ENCODE measurements at places on chromosomes 5 and 9.
A peak's percentile ranks its signal among the peaks of the same experiment; 100 is the strongest.

GRCh38 chr5:123398058-123398733, 25.0 kb downstream of the CEP120 start:
- DNase-seq = no peak

DNA sequence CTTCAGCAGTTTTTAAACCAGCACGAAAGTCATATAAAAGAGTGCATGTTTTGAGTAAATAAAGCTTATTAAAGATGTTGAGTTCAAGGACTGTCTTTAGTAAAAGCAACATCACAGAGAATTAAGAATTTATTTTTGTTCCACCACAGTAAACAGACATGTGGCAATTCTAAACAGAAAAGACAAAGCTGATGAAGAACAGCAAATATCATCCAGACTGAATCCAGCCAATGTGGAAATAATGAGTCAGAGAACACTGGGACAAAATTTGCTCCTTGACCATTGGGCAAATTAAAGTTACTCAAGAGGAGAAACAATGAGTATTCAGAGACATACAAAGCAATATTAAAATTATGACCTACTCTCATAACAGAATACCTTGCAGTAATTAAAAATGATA, 28.8 kb downstream of the OR2K2 start:
- DNase-seq = no peak

DNA sequence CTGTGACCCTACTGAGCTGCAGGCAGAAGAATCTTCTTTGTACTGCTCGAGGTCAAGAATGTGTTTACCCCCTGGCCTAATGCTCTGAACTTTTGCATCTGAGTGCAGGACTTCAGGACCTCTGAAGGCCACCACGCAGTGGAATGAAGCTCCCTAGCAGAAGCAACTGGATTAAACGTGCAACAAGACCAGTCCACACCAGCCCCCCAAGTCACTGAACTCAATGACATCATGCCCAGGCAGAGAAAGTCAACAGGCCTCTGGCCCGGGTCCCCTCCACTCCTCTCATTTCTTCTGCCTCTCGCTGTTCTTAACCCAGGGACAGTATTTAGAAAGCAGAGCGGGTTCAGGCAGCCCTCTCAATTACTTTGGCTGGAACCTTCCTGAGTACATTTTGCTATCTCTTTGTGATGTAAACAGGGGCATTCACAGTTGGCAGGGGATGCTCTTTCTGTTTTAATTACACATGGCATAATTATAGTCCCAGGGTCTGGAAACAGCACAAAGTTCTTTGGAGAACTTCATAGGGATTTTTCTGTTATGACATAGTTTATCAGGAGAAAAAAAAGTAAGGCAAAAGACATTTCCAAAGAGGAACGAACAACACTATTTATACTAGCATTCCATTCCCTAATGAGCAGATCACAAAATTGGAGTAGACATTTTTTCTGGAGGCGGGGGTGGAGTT, 108.2 kb upstream of the SPATA31D4 start:
- DNase-seq = peak; percentile 71

- DNase-seq = no peak
Observed at GRCh38 chr9:5562806-5563416, 52.6 kb downstream of the PDCD1LG2 start.

GRCh38 chr5:122921826-122922225, 76.4 kb downstream of the SNX24 start:
- DNase-seq = no peak

DNA sequence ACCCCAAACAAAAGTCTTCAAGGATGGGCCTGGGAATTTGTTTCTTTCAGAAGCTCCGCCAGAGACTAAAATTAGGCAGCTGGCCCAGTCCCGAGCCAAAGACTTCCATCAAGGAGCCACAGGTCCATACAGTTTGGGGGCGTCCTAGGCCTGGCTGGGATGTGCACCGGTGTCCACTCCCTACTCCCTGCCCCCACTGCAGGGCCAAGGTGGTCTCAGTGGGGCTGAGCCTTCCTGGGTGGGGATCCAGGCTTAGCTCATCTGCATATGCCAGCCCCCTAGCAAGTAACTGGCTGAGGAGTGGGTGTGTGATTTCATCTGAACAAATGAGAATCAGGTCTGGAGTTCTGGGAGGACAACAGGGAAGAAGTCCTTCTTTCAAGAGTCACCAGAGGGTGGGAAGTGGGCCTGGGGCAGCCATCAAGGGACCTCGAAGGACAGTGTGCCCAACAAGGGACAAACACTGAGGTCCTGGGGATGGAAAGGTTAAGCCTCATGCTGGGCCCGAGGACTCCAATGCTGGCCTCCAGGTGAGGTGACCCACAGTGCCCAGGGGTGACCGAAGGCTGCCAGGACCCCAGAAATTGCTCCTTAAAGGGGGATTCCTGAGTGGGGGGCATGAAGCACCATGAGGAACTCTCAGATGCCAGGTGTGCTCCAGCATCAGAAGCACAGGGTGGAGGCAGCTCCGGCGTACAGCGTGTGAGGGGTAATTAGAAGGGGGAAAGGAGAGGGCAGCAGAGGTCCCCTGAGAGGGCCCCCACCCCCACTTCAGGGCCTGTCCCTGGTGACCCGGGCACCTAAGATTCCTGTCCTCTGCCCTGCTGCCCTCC, 91.3 kb downstream of the ZNF354C start:
- no peak for DNase-seq

DNA sequence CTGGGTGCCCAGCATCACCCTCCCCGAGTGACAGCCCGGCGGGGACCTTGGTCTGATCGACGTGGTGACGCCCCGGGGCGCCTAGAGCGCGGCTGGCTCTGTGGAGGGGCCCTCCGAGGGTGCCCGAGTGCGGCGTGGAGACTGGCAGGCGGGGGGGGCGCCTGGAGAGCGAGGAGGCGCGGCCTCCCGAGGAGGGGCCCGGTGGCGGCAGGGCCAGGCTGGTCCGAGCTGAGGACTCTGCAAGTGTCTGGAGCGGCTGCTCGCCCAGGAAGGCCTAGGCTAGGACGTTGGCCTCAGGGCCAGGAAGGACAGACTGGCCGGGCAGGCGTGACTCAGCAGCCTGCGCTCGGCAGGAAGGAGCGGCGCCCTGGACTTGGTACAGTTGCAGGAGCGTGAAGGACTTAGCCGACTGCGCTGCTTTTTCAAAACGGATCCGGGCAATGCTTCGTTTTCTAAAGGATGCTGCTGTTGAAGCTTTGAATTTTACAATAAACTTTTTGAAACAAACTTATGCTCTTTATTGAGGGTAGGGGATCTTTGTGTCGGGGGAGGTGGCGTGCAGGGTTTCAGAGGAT, 1.3 kb downstream of the GADD45G start:
- no peak for DNase-seq

DNA sequence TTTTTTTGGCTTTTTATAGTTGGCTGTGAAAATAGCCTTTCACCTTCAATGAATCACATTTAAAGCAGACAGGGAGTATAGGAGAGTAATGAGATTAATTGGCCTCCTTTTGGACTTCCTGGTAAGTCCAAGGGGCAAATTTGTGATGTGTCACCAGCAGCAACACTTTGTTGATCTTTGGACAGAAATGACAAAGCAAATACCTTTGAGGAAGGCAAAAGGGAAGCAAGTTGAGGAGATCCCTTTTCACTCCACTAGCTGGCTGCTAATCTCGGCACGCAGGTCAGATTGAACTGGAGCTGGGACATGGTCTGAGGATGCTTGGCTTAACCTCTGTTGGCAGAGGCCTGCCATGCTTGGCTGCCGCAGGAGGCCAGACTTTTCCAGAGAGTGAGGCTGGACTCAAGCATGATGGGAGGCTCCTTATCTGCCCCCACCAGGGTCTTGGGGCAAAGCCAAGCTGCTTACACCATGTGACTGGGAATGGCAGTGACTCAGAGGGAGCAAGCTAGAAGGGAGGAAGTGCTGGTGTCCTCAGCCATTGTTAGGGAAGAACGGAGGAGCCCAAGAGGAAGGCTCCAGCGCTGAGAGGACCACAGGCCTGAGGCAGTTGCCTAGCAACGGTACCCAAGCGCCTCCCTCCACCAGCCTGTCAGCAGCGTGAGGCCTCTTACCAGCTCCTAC, 174.5 kb upstream of the MAP1B start:
- peak; percentile 40 for DNase-seq

- DNase-seq = no peak
Observed at GRCh38 chr9:83133316-83133715, 70.4 kb upstream of the RASEF start.

DNA sequence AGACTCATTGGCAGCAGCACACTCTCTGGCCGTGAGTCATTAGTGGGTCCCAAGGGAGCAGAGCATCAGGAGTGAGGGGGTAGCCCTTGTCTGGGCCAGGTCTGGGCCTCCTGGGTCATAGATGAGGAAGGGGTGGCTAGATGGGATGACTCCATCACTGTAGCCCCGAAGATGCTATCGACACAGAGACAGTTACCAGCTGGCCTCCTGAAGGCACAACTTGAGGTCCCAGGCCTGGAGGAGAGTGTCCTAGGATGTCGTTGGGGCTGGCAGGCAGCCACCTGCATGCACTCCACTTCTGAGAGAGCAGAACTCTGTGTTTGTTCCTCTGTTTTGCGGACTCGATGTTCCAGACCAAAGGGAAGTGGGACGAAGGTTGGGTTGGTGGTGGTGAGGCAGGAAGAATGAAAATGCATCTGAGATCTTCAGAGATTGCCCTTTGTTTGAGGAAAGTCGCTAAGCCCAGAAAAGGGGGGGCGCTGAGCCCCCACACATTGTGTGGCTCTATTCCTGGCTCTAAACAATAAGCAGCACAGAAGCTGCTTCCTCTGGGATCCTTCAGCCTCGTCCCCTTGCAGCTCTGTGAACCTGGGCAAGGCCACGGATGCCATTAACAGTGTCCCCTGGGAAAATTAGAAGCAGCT, 4.7 kb downstream of the BTNL9 start:
- no peak for DNase-seq

DNA sequence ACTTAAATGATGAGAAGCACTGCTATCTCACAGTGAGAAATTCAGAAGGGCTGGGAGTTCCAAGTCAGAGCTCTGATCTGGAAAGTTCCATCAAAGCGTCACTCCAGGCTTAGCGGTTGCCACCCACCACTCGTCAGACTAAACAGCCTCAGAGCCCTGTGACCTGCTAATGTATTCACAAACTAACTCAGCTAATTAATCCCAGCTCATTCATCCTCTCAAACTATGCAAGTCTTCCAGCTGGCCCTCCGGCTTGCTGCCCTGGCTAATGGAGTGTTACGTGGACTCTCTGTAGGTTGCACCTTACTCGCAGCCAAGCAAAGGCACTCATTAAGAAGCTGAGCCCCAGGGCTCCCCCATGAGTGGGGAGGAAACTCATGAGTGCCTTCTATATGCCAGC, 82.2 kb upstream of the GABRP start:
- no peak for DNase-seq

DNA sequence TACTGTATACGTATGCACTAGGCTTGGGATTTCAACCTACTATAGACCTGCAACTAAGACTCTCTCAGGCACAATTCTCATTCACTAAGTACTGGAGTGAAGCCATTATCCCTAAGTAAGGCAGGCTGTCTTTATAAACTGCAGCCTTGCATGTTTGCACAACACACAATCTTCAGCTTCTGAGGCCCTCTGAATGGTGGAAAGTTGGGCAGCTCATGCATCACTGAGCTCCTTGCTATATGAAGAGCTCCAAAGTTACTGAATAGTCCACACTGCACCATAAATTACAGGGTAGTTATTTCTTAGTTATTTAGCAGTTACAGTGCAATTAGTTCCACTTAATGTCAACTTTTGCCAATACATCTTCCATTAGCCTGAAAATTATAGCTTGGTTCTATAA, 384.6 kb downstream of the BRINP1 start:
- DNase-seq = no peak

DNA sequence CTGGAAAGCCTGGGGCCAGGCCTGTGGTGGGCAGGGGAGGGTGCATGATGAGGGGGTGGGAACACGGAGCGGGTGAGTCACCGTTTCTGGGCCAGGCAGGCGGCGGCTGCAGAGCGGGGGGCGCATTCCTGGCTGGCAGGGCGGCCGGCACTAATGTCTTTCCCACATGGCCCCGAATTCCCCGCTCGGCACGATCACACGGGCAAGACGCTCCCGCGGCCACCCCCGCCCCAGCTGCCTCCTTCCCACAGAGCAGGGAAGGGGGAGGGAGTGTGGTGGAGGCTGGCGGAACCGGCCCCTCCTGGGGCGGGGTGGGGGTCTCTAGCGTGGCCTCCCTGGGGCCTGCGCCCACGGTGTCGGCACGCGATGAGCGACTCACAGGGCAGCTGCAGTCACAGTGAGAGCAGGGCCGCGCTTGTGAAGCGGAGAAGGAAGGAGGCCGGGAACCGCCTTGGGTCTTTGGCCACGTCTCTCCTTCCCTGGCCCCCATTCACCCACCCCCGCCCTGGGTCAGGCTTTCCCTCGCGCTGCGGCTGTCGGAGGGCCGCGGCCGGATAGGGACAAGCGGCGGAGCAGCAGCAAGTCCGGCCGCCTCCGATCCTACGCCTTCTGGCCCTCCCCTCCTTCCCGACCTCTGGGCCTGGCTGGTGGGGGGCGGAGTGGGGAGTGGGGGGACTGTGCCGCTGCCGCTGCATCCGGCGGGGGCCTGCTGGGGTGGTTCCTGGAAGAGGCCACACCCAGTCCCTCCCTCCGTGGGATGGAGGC, 48.9 kb downstream of the CXXC5 start:
- no peak for DNase-seq

DNA sequence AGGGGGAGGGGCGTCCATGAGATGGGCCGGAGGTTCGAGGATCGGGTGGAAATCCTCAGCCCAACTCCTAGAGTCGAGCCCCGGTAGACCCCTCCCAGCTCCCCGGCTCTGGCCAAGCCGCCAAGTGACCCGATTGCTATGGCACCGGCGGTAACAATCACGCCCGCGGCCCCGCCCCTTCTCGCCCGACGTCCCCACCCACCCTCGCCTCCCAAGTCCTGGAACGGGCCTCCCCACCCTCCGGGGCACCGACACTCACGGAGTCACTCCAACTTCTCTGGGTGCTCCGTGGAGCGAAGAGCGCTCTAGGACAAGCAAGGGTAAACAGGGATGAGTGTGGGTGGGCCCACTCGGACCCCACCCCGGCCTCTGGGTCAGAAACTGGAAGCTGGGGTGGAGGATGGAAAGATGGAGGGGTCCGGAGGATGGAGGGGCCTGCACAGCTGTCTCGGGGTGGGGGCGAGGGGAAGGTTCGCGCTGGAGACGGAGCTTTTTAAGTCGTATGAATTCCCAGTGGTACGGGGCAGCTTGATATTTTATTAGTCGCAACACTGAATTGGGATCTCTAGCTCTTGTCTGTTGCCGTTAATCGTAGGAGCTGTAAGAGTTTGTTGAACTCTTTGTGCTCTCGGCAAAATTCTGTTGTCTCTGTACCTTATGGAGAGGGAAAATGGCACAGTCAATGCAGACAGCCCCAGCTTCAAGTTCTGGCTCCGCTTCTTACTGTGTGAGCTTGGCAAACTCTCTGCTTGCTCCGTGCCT, at the start of gene SPACA9:
SPACA9 (plus strand) TSS at position 204 of the 762 bp plus-strand sequence. CDS start 5,050 bp downstream, outside the sequence.
- DNase-seq = no peak

Measured in NT2/D1 (cell line).